HFFc6 (cell line): ENCODE measurements at places on chromosomes 16 and 17. TPM values are rescaled to one million over a fixed set of nuclear protein-coding genes. Genes with fewer than 3 reads are reported as not detected.

CRYM gene
- not detected in 3 replicates for total RNA-seq

ODAD4 gene
- 0.82 to 1.3 TPM (median 1.1 TPM) in 3 replicates for total RNA-seq

CNGB1 gene
- not detected in 3 replicates for total RNA-seq

TP53TG3C gene
- not detected in 3 replicates for total RNA-seq

PIPOX gene
- 0.48 to 0.73 TPM (median 0.56 TPM) in 3 replicates for total RNA-seq

SRL gene
- total RNA-seq: 0.08 TPM in 1 of 3 replicates, not detected in the others

NAGS gene
- total RNA-seq: 0.56 to 1.0 TPM (median 0.70 TPM) in 3 replicates

TLCD2 gene
- 2.8 to 3.6 TPM (median 3.2 TPM) in 3 replicates for total RNA-seq
